ENCODE measurements at places on chromosomes 2 and 18.

DNA sequence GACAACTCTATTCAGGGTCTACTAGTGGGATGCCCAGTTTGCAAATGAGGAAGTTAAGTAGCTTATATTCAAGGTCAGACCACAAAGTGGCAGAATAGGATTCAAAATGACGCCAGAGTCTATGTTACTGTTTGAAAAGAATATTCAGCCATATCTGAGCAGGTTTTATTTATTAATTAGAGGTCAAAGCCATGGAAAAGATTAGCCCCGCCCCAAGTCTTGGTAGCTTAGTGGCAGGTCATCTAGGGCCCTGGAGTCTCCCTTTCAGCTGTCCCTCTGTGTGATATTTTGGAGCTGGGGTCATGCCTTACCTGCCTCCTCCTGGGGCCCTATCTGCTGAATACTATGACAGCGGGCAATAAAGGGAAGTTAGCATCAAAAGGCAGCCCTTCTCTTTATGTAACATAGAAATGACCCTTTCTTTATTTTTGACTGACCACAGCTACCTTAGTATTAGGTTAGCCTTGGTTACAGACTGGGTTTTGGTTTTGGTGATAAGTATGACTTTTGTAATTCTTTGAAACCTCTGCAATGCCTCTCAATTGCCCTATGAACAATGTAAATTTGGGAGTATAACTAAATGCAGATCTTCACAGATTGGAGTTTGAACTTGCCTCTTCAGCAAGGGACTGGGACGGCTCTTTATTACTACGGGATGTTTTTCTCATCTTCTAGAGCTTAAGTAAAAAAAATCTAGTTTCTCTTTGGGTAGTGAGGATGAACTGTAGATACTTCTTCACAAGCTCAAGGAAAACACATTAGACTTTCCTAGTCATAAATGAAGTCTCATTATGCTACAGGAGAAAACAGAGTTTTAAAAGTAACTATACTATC lies 153.0 kb upstream of the ITGA4 start:
- no peak for DNase-seq

DNA sequence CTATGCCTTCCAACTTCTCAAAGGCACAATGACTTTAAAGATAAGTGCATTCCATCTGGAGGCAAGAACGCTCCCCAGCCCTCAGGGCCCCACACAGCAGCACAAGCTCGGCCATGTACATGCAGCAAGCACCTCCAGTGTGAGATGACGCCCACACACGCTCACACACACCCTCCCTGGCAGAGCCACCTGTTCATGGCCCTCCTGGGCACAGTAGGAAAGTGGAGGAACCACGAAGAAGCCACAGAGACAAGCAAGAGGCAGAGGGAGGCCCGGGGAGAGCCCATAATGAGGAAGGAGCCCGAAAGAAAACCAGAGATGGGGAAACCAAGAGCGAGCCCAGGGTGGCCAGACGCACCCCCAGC lies 21.7 kb downstream of the BIN1 start:
- DNase-seq = no peak

DNA sequence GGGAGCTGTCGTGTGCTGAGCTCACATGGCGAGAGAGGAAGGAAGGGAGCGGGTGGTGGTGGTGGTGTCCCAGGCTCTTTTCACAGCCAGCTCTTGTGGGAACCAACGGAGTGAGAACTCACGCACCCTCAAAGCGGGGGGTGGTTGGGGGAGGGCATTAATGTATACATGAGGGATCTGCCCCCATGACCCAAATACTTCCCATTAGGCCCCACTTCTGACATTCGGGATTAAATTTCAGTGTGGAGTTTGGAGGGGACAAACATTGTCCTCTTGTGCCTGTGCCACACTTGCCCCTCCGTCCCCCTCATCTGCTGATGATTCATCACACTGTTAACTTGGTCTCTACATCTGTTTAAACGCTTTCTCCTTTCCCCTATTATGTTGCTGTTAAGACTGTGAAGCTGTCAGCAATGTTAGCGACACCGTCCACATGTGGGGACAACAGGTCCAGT lies 22.5 kb downstream of the INPP4A start:
- DNase-seq = no peak

- no peak for DNase-seq
Measured at GRCh38 chr2:17181051-17181752, 337.0 kb downstream of the RAD51AP2 start.

DNA sequence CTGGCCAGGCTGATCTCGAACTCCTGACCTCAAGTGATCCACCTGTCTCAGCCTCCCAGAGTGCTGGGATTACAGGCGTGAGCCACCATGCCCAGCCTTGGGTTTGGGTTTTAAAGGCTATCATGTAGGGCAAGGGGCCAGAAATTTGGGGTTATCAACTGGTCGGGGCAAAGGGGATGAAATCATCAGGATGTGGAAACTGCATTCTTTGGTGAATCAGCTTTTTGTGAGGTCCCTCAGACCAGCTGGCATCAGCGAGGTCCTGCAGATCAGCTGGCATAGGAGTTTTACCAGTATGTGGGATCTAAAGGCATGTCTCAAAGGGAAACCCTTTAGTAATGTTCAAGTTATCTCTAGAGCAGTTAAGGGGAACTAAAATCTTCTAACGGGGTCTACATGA lies 6.4 kb upstream of the GEMIN6 start:
- DNase-seq = peak; percentile 66

DNA sequence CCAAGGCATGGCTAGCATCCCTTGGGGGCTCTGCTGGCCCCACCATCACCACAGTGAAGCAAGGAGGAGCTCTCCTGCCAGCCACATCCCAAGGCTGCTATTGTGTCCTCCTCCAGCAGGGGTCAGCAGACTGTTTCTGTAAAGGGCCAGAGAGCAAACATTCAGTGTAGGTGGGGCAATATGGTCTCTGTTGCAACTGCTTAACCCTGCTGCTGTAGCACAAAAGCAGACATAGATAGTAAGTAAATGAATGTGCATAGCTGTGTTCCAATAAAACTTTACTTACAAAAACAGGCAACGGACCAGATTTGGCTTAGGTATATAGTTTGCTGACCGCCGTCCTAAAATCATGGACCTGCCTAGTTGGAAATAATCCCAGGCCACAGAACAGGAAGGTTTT lies 36.4 kb upstream of the ZBTB7C start:
- DNase-seq = peak; percentile 43

- no peak for DNase-seq
Measured at GRCh38 chr2:118031566-118031965, 17.7 kb upstream of the CCDC93 start.

DNA sequence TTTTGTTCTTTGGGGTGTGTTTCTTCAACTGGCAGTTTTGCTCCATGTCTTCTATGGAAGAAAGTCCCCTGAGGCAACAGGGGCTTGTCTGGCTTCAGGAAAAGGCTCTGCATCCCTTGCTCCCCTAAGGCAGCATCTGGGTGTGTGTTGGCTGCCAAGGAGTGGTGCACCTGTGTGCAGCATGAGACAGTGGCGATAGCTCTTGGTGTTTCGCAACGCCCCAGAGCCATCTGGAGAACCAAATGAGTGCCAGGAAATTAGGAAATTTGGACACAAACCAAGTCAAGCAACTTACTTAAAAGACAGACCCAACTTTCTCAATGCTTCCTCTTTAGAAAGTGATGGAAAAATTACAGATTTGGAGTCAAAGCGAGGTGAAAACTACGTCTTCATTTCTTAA lies 1044.4 kb upstream of the CNTNAP5 start:
- DNase-seq = no peak

GRCh38 chr2:71129902-71130151 lies 202 bp downstream of the MCEE start:
- peak; percentile 34 for DNase-seq

DNA sequence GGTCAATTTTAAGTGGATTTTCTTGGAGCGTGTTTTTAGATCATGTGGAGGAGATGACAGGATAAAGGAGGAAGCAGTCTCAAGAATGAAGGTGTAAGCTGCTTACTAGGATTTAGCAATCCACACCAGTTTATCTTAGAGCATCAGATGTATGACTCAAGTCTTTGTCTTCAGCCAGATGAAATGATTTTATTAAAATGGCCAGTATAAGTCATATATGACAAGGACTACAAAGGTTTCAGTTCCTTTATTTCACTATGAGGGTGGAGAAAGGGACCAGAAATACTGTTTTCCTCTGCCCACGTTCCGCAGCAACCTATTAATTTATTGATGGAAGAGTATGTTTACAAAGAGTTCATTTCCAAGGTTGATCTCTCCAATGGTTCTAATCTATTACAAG lies 970.5 kb upstream of the SLC39A10 start:
- DNase-seq = no peak

GRCh38 chr18:5943514-5943913 lies 48.2 kb upstream of the TMEM200C start:
- no peak for DNase-seq

GRCh38 chr2:20404950-20405349 lies 41.9 kb upstream of the RHOB start:
- DNase-seq = no peak

- DNase-seq = no peak
Measured at GRCh38 chr2:137870682-137871081, 93.6 kb upstream of the HNMT start.

DNA sequence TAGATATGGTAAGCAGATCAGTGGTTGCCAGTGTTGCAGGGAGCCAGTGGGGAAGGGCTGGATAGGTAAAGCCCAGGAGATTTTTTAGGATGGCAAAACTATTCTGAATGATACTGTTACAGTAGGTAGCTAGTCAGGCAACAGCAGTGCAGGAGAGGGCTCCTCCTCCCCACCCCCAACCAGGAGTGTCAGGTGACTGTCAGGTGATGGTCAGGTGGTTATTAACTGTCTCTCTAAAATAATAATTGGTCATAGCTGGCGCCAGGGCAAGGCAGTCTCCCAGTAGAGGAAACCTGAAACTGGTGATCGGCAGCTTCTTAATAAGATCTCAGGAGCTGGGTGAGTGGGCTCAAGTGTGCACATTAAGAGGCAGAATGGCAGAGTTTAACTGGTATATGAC lies 201.6 kb upstream of the PARD3B start:
- DNase-seq = no peak

GRCh38 chr2:11396021-11396420 lies 51.6 kb upstream of the ROCK2 start:
- no peak for DNase-seq

- DNase-seq = no peak
Measured at GRCh38 chr18:23584019-23584983, 2.0 kb downstream of the NPC1 start.

- DNase-seq = no peak
Measured at GRCh38 chr2:107402330-107402729, 424.4 kb upstream of the RGPD4 start.

- DNase-seq = no peak
Measured at GRCh38 chr2:48198371-48198770, 292.1 kb upstream of the FBXO11 start.

- no peak for DNase-seq
Measured at GRCh38 chr18:48048251-48048650, 117.8 kb upstream of the SMAD2 start.

DNA sequence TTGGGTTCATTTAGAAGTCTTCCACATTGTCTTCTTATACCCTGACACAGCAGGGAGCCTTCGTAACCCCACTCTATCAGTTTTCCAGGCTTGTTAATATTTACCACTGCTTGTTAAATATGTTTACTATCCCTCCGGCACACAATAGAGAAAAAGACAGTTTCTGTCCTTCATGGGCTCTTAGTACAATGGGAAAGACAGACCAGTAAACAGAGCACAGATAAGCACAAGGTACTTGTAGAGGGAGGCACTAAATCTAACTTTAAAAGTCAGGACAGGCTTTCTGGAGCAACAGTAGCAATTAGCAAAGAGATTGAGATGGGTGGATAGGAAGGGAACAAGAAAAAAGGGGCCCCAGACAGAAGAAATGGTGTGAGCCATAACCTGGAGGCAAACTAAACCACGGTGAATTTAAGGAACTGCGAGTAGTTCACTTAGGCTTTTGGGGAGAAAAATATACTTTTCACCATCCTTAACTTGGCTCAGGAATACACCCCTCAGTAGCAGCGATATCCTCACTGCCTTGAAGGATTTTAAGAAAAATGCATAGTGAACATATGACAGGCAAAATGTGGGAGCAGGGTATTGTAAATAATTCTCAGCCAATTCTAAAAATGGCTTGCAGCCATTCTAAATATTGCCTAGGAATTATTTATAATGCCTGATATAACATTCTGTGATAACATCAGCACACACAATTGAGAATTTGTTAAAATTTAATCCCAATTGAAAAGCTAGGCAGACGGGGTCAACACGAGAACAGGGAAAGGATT lies 383.7 kb downstream of the CDH2 start:
- DNase-seq = no peak

- DNase-seq = no peak
Measured at GRCh38 chr2:38672445-38673391, 6.8 kb downstream of the GALM start.

GRCh38 chr2:200091126-200091525 lies 135.7 kb downstream of the MAIP1 start:
- DNase-seq = no peak

DNA sequence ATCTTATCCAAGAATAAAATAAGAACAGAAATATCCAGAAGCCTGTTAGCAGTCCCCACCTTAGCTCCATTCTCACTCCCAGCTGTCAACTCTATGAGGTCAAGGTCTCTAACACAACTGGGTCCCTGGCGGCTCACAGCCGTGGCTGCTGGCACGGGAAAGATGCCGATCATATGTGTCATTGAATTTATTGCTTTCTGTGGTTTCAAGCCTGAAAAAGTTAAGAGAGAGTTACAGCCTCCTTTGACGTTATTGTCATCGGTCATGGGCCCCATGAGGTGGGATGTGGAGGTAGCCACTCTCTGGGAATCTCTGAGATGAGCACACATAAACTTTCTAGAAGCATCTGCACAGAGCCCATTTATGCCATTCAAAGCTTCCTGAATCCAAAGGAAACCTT lies 28.7 kb upstream of the CABLES1 start:
- DNase-seq = peak; percentile 92

DNA sequence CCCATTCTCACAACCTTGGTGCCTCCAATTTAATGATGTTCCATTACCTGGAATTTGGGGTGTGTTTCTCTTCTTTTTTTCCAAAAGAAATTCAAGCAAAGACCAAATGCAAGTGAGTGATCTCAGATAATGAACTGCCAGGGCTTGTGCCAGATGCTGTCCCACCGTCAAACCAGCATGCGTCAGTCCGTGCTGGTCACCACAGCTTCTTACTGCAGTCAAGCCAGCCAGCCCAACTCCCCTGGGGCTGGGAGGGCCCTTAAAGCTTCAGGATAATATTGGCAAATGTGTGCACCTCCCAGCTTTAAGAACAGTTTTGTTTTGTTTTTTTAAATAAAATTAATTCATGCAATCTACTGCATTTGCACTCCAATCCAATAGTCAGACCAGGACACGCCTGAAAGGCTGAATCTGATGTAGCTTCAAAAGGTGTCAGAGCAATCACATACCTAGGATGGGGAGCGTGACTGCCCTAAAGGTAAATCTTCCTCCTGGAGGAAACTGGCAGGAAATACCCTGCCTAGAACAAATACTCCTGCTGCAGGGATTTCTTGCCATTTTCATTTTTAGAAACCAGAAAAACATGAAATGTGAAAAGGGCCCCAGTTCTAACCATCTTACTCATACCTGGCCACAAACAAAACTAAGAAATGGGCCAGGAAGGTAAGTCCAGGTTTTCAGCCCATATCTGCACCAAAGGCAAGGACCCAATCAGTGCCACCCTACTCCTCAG lies 26.8 kb upstream of the SP3 start:
- no peak for DNase-seq
